ENCODE measurements at places on chromosomes 3 and 15.

- no peak for DNase-seq
These were observed 39.6 kb upstream of the SLCO3A1 start for GRCh38 chr15:91813924-91814323.

DNA sequence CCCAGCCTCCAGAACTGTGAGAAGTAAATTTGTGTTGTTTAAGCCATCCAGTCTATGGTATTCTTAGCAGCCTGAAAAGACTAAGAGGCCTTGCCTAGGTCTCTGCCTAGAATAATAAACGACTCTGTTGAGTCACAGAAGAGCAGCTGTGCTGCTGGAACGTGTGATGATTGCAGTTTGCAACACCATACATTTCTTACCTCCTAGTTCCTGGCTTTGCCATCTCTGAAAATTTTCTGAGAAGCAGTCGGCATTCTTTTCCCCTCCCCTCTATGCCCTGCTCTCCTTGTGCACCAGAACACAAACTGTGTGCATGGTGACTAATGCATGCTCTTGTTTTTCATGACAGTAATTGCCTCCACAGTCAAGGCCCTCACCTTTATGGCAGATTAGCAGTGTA is 301.3 kb downstream of the IL20RB start:
- no peak for DNase-seq

DNA sequence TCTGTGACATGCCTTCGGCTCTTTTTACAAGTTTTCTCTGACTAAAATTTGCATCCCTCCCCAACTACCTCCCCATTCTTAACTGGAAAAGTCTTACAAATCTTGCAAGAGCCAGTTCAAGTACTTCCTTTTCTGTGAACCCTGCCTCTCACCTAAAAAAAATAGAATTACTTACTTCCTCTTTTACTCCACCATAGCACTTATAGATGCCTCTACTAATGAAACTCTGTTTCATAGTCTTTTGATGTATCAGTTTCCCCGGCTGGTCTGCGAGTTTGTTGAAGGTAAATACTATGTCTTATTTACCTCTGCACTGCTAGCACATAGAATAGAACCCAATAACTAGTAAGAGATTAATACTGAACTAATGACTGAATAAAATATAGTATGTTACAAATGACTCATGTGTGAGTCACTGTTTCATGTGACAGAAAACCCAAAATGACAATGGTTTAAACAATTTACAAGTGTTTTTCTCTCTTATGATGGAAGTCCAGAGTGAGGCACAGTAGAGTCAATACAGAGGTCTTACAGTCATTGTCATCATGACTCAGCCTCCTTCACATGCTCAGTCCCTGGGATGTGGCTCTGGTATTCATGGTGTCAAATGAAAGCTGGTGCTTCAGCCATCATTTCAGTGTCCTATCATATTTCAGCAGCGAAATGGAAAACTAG is 393.5 kb downstream of the RSL24D1 start:
- DNase-seq, result no peak

- no peak for DNase-seq
These were observed 63.3 kb downstream of the FLNB start for GRCh38 chr3:58071480-58071971.

- DNase-seq, result no peak
These were observed 1101.0 kb downstream of the ROBO2 start for GRCh38 chr3:78140866-78141265.

DNA sequence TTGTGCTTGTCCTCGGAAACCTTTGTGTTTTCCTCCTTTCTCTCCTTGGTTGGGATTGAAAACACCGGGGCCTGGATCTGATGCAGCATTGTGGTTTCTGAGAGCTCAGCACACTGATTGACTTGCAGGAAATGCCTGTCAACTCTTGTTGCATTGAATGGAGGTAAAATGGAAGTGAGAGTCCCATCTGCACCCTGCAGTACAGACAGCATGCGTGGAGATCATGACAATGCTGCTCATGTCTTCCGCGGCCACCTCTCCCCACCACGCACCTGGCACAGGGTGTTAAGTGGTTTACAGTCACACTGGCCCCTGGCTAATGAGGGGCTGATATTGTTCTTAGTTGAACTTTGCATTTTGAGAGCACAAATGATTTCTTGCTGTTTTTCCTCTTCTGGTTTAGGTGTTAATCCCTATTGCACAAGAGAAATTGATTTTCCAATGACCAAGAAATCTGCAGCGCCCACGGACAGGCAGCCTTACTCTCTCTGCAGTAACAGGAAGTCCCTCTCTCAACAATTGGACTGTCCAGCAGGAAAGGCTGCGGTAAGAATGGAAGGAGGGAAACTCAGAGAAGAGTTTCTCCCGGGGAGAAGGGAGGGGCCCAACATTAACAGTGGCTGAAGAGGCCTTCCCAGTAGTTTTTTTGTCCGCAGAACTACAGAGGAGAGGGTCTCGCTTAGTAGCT is 58.5 kb downstream of the STARD5 start:
- no peak for DNase-seq

DNA sequence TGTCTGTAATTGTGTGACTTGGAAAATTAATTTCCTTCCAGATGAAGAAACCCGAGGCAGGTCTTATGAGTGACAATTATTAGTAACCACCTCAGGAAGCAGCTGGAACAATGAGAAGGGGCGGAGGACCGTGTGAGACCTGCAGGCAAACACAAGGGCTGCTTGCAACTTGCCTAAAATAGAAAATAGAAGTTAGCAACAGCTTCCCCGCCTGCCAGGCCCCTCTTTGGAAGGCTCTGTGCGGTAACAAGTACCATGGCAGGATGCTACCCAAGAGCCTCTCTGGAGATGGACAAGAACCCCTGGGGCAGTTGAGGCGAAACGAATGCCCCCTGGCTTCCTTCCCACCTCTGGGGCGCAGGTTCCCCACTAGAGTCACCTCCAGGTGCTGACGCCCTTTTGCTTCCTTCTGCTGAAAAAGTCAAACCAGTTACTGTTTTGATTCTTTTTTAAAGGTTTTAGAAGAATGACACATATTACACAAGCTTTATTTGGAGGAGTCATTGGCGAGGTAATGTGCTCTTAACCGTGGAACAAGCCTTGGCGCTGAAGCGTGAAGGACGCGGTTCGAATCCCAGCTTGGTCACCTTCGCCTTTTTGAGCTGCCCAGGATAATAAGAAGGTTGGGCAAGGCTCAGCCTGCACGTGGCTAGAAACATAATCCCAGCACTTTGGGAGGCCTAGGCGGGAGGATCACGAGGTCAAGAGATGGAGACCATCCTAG is 47.0 kb upstream of the SYNM start:
- DNase-seq, result no peak

GRCh38 chr3:18740631-18741583 is 315.8 kb upstream of the SATB1 start:
- DNase-seq, result no peak

GRCh38 chr3:5071061-5071460 is 51.0 kb upstream of the ARL8B start:
- no peak for DNase-seq

DNA sequence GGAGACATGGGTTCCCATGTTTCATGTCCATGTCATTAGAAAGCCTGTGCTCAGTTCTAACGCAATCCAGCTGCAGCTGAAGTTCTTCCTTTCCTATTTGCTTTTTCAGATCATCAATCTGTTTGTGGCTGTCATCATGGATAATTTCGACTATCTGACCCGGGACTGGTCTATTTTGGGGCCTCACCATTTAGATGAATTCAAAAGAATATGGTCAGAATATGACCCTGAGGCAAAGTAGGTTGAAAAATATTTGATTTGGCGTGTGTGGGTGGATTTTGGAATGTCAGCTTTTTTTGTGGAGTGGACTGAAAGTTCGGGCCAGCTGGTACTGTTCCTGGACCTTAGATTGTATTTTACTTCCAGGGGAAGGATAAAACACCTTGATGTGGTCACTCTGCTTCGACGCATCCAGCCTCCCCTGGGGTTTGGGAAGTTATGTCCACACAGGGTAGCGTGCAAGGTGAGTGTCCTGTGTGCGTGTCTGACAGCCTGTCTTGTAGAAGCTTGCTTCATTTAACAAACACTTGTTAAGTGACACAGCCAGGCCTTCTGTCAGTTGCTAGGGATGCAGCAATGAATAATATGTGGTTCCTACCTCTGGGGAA is 69.6 kb downstream of the CHDH start:
- no peak for DNase-seq

DNA sequence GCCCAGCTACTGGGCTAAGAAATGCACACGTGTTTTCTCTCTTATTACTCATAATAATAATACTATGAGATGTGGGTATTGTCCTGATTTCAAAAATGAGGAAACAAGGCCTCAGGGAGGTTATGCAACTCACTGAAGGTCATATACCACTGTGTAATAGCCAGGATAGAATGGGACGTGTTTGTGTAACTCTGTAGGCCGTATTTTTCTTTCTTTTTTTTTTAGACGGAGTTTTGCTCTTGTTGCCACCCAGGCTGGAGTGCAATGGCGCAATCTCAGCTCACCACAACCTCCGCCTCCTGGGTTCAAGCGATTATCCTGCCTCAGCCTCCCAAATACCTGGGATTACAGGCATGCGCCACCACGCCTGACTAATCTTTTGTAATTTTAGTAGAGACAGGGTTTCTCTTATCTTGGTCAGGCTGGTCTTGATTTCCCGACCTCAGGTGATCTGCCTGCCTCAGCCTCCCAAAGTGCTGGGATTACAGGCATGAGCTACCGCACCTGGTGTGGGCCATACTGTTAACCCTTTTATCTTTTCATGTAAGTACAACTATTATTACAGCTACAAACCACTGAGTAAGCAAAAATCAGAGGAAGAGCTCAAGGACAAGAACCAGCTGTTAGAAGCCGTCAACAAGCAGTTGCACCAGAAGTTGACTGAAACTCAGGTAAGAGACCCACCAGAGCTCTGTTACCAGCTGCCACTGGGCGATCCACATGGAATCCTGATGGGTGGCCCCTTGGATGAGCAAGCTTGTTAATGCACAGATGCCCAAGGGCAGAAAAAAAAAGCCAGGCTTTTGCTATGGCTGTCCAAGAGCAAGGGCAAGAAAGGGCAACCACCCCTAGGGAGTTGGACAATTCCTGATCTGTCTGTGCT is 6.7 kb downstream of the KNSTRN start:
- DNase-seq, result no peak

DNA sequence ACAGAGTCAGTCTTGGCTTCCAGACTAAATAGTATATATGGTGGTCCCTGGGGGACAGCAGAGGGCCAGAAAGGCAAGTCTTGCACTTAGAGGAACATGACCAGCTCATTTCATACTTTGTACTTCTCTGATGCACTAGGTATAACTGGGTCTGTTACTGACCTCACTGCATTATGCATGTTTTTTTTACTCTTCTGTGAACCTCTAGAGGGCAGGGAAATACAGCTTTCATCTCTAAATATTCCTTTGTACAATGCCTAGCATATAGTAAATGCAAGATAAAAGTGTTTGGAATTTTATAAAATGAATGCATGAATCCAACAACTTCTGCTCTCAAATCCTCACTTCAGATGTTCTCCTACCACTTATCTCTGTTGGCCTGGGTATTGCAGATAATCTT is 23.4 kb upstream of the ARL14 start:
- DNase-seq, result no peak

DNA sequence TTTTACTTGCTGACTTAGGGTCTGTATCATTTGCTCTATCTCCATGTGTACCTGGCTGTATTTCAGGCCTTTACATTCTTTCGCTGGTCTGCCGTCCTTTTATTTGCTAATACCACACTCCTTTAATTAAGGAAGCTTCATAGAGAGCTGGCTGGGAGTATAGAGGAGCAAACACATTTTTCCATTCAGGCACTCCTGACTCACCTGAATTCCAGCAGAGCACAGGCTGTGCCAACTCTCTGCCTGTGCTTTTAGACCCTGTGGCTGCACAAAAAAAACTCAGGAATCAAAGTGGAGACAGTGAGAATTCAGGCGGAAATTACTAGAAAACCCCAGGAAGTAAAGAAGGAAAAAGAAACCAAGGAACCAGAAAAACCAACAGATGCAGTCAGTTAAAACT is 29.0 kb upstream of the ATP10A start:
- DNase-seq, result peak; percentile 47

DNA sequence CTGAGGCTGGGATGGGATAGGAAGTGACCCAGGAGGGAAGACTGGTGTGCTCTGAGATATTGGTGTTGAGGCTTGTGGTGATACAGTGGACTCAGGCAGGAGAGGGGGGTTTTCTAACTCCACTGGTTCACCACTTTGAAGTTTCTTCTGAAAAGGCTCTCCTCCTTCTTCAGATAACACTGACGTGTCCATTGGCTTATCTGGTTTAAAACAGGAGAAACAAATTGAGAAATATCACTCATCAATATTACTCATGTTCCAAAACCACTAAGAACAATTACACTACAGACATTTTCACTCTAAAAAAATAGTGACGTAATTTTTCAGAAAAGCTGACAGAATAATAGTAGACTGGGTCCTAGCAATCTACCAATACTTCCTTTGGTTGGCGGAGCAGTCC is 23.1 kb downstream of the TP53BP1 start:
- no peak for DNase-seq

GRCh38 chr15:74441248-74441941 is 7.6 kb upstream of the SEMA7A start:
- no peak for DNase-seq

DNA sequence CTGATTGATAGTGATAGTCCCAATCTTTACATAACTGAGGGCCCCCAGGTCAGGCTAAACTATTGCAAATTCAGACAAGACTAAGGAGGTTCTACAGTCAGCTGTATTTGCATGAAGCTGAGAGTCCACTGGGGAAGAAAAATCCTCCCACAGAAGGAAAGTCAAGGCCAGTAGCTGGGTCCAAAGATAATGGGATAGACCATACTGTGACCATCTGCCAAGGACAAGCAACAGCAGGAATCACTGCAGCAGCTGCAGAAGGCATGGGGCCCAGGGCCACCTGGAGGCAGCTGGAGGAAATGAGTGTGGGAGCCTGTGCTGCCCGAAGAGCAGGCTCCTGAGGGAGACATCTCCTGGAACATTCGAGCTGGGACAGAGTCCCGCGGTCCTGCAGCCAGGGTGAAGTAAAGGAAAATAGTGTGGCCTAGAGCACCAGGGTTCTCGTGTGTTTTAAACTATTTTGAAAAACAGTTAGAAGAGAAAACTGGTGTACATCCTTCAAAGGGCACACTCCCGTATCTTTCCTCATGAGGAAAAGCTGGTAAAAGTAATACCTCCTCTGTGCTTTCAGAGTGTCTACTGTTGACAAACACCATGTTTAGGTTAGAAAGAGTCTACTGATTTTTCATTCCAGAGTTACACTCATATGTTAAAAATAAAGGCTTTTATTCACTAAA is 13.2 kb upstream of the TMEM212 start:
- peak; percentile 69 for DNase-seq

DNA sequence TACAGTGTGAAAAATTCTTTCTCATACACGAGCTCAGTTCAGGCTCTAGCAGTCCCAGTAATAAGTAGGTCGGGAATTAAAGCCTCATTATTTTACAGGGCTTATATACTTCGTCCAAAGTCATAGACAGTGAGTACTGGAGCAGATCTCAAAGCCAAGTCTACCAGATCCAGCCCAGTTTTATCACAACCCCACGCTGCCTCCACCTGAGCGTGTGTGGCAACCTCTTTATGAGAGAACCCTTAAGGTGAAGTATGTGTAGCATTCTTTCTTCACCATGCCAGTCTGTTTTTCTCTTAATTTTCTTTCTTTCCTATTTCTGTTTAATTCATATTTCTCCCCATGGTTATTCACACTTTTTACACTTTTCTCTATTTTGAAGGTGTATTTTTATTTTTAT is 574.6 kb upstream of the ARPP21 start:
- DNase-seq, result no peak
